Activated CD4-positive, alpha-beta memory T cell treated with anti-CD3 and anti-CD28 coated beads, Interleukin-2, amount 10 ng/mL, durations not matched to agents 7 days and 5 days (primary cell): ENCODE measurements at places on chromosomes 3 and 15. TPM values are rescaled to one million over a fixed set of nuclear protein-coding genes. Genes with fewer than 3 reads are reported as not detected.

- DNase-seq, result no peak
Measured at GRCh38 chr3:127967316-127967715, 52.3 kb downstream of the KBTBD12 start.

CCR2 gene
- total RNA-seq, result 167 TPM

DNA sequence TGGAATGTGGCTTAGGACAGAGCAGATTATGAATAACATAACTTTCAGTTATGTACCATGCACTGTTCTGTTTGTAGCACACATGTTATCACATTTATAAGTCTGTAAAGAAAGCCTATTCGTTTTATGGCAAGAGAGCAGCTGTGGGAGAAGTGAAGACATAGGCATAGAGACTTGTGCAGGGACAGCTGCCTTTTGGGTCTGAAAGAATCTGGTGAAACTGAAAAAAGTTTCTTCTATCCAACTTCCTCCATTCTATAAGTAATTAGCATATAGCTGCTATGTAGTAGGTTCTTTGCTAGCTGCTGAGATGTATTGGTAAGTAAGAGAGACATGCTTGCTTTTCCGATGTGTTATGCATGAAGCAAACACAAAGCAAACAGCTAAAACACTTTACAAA is 1095.4 kb upstream of the CADM2 start:
- DNase-seq, result no peak

ZNF501 gene
- total RNA-seq, result 2.5 TPM

DNA sequence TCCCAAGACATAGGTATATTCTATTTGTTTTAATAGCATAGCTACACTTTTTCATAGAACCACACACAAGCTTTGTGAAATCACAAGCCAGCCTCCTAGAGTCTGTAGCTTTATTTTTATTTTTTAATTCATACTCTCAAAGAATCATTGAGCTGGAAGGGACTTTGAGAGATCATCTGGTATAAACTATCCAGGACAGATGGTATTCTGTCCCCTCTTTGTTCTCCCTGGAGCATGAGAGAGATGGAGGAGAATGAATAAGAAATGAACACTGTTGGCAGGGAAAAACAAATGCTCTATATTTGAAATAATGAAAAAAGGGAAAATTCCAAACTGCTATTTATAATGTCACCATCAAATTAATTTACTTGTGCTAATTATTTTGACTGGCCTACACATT is 338.7 kb upstream of the IL12A start:
- DNase-seq, result no peak

- DNase-seq, result no peak
Measured at GRCh38 chr15:92901072-92901761, 1.1 kb downstream of the CHD2 start.

- no peak for DNase-seq
Measured at GRCh38 chr3:128239304-128239703, 86.0 kb downstream of the EEFSEC start.

RYR3 gene
- total RNA-seq, result not detected

SPATA12 gene
- total RNA-seq, result not detected

DNA sequence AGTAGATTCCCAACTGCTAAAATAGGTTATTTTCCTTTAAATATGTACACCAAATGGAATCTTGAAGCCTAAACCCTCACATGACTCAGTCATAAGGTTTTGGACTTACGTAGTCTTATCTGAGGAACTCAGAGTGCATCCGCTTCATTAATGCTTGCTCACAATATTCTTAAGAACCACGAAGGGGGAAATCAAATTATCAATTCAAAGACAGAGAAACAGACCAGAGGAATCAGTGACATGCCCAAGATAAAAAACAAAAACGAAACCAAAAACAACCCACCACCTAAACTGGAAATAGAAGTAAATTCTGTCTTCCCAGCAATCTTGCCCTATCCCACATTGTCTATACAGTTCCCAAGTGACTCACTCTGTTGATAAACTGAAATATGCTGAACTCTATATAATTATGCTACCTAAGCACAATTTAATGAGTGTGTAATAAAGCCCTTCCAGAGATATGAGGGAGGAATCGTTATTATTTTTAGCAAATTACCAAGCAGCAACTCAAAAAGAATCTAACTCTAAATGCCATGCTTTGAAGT is 135.4 kb upstream of the CBLB start:
- no peak for DNase-seq

UBE2E2 gene
- 1.3 TPM for total RNA-seq

DNA sequence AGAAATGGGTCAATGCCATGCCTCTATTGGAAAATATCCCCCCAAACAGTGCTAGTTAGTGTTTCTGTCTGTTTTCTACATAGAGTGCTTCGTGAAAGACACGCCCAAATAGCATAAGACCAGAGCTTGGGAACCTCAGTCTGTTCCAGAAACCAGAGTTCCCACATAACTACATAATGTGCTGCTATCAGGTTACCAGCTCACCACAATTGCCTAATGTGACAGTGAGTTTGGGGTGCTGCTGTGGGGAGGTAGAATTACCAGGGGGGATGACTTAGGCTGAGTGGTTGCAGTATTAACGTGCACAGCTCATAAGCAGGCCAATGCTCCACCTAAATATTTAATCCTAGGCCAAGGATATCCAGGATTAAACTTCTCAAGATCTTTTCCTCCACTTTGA is 39.2 kb downstream of the DUT start:
- no peak for DNase-seq

DNA sequence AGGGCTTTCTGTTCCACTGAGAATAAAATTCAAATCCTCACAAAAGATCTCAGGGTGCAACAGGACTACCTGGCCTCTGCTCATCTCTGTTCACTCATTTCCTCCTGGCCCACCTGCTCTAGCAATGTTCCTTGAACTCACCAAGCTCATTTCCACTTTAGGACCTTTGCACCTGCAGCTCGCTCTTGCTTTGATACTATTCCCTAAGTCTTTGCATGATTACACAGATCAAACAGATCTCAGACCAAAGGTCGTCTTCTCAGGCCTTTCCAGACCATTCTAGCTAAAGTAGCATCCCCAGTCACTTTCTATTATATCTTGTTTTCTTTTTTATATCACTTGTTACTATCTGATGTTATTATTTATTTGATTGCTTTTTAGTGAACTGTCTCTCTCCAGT is 54.7 kb downstream of the B3GNT5 start:
- DNase-seq, result no peak

DNA sequence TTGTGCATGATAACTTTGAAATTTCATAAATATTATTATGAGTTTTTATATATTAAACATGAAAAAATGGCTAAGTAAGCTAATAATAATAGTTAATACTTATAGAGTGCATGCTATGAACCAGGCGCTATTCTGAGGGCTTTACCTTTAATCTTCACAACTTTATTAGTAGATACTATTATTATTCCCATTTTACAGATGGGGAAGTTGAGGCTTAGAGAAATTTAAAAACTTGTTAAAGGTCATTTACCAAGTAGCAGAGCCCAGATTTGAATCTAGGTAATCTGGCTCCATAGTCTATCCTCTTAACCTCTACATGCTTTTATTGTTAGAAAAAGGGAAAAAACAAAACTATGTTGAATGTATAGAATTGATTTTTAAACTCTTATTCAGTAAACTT is 60.4 kb downstream of the TRPC1 start:
- DNase-seq, result no peak
